ENCODE measurements at places on chromosomes 12 and 14.
A peak's percentile ranks its signal among the peaks of the same experiment; 100 is the strongest.

GRCh38 chr14:63544591-63545299 lies 1.6 kb upstream of the PPP2R5E start:
- peak; percentile 36 for DNase-seq

- no peak for DNase-seq
Measured at GRCh38 chr14:24911324-24912109, 138.4 kb downstream of the STXBP6 start.

DNA sequence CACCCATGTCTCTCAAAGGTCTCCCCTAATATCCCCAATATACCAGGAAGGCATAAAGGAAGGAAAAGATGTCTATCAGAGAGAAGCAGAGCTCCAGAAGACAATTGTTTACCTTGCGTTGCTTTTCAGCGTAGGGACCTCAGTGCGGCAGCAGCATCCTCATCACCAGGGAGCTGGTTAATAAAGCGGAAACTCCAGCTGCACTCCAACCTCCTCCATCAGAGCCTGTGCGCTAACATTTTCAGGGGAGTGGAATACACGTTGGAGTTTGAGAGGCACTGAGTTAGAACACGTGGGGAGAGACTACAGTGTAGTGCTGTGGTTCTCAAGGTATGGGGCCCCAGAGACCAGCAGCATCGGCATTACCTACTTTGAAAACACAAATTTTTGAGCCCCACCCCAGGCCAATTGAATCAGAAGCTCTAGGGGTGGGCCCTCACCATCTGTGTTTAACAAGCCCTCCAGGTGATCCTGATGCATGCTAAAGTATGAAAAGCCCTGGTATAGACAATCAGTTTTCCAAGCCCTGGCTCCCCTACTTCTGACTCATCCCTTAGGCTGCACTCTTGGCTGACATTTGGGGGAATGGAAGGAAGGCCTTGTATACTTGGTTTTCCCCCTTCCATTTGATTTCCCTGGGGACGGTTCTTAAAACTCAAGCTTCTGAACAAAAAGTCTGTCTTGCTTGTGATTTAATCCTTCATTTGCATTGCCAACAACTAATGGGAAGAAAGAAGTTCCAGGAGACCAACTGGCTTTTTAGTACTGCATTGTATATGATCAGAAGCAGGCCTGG lies 419.0 kb upstream of the CCDC196 start:
- DNase-seq, result no peak

- peak; percentile 30 for DNase-seq
Measured at GRCh38 chr14:28867571-28867970, 101.0 kb downstream of the FOXG1 start.
